Stimulated activated CD8-positive, alpha-beta memory T cell treated with anti-CD3 and anti-CD28 coated beads, Interleukin-7, amount 100 ng/mL, for 1 hour (primary cell): ENCODE measurements at places on chromosomes 6 and 20.

GRCh38 chr6:158041370-158041769, 59.7 kb downstream of the SYNJ2 start:
- no peak for DNase-seq

DNA sequence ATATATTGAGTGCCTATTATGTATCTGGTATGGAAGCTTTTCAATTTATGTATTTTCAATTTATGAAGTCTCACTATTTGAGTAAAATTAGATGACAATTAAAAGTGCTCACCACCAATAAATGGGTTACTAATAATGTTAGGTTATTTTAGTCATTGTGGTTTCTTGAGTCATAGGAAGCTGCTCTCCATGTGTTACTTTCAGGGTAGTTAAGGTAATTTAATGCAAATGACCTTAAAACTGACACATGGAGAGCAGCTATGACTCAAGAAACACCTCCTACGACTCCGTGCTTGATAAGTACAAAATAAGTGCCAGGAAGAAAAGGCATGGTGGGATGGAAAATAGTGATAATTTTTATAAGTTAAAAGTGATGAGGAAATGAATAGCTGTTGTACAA, 16.5 kb upstream of the TINAG start:
- no peak for DNase-seq

GRCh38 chr6:121884620-121885019, 449.2 kb downstream of the GJA1 start:
- no peak for DNase-seq

GRCh38 chr6:110287462-110288341, 70.4 kb downstream of the METTL24 start:
- DNase-seq = no peak

- no peak for DNase-seq
Measured at GRCh38 chr20:11853359-11853758, 64.3 kb upstream of the BTBD3 start.

GRCh38 chr20:49832632-49833327, 20.2 kb downstream of the SLC9A8 start:
- no peak for DNase-seq

DNA sequence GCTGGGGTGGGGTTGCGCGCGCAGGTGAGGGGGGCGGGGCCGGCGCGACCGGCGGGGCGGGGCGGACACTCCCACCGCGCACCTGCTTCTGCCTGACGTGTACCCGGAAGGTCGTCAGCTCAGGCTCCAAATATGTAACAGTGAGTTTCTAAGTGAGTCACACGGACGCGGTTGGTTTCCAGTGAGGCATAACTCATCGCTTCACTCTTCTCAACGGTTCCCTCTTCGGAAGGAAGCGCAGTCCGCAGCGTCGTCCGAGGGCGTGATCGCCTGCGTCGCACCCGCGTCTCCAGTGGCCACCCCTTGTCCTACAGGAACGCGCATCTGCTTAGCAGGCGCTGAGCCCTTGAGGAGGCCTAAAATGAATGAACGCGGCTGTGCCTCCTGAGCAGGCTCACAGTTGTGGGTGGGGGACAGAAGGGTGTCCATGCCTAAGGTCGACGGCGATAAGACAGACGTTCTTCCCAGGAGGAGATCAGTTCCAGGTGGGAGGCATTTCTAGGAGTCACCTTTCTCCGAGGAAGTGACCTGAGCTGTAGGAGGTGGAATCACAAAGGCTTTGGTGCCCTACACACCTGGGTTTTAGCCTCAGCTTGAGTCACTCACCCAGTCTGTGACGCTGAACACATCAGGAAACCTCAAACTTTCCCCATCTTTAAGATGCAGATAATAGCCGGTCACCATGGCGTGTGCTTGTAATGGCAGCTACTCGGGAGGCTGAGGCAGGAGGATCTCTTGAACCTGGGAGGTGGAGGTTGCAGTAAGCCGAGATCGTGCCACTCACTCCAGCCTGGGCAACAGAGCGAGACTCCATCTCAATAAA, 50.9 kb upstream of the EZR start:
- DNase-seq = peak; percentile 27

DNA sequence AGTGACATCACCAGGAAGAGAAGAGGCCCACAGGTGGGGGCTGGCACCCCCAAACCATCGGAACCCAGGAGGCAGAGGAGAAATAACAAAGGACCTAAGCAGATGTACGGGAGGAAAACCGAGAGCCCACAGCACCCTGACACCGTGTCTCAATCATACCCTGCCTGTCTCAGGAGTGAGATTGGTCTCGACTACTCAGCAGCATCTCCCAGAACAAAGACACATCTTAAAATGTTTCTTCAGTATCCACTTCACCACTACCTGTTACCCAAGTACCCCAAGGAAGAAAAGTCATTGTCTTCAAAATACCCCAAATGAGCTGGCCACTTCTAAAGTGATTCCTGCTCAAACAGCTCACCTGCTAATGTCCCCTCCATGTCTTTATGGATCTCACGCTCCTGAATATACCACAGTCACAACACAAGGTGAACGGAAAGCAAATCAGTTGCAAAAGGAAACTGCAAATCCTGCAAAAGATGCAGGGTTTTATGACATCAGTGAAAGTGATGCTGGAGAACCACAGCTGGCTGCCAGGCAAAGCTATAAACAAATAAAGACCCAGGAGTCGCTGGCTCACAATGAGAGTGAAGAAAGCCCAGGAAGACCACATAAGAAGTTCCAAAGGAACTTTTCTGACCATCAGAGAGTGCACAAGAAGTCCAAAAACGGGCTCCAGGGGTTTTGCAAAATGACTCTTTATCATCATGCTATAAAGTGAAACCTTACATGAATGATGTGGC, 44.1 kb downstream of the PREX1 start:
- no peak for DNase-seq

- no peak for DNase-seq
Measured at GRCh38 chr20:43238833-43239232, 49.1 kb upstream of the PTPRT start.

DNA sequence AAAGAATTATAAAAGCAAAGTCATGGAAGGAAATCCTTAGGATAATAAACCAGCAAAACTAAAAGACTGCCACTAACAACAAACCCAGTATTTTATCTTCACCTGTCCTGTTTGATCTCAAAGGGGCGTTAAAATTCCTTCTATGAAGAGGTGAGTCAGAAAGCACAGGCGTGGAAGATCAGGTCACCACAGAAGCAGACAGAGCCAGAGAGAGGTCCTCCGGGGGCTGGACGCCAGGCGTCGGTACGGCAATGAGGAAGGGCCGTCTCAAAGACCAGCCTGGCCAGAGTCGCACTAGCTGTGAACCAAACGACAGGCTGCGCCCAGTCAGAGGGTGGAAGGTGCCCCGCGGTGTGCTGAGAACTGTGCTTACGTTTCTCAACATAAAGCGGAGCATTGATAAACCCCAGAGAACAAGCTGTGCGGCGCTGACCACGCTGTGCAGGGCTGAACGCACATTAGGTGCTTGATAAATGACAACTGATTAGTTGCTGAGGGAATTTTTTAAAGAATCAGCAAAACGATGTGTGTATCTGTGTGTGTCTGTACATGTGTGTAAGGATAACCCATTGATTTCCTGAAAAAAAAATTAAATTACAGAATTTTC, 85.6 kb downstream of the RNASET2 start:
- DNase-seq = no peak

GRCh38 chr6:22250486-22250885, 46.4 kb downstream of the PRL start:
- DNase-seq = no peak

DNA sequence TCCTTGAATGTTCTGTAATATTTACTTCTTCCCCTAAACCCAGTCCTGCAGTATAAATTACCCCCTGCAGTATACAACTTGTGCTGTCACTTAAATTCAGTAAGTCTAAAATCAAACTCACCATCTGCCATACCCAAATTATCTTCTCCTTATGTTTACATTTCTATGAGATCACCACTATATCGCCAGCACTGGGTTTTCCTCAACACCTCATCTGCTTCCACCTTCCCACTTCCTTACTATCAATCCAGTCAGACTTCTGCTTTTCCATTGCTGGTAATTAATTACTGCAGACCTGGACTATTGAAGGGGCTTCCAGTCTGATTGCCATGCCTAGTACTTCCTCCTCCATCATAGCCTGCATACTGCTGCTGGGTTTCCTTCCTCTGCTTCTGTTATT, 15.2 kb downstream of the EFHC1 start:
- no peak for DNase-seq

- no peak for DNase-seq
Measured at GRCh38 chr6:436308-437036, 44.9 kb downstream of the IRF4 start.

- DNase-seq = no peak
Measured at GRCh38 chr6:41519745-41520699, 26.2 kb upstream of the FOXP4 start.

DNA sequence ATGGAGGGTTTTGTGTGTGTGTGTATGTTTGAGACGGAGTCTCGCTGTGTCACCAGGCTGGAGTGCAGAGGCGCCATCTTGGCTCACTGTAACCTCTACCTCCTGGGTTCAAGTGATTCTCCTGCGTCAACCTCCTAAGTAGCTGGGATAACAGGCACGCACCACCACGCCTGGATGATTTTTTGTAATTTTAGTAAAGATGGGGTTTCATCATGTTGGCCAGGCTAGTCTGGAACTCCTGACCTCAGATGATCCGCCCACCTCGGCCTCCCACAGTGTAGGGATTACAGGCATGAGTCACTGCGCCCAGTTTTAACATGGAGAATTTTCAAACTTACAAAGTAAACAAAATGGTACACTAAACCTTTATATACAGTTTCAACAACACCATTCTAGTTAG, 22.8 kb downstream of the AMD1 start:
- no peak for DNase-seq

DNA sequence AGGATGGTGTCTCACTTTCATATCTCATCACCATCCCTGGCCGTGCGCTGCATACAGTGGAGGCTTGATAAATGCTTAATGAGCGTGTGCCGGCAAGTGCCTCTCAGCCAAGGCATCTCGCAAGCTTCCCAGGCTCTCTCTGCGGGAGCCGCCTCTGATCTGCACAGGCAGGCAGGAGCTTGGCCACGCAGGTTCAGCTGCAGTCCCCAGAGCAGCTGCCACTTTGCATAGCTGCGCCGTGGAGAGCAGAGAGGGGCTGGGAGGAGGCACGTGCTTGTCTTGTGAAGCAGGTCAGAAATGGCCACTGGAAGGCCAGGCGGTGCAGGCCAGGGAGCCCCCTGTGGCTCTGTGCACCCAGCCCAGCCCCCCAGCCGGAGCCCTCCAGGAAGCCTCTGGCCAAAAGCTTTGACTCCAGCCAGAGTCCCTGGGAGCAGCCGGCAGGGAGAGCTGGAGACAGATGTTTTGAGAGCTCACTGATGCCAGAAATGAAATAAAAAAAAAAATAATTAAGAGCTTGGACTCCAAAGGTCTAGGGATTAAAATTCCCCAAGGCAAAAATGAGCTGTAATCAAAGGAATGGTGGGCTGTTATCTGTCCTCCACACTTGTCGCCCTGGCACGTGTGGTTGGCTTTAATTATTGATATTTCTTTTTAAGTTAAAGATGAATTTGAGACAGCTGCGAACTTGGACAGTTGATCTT, 377.0 kb downstream of the CDH4 start:
- no peak for DNase-seq

GRCh38 chr6:163319609-163320366, 94.7 kb upstream of the QKI start:
- no peak for DNase-seq

DNA sequence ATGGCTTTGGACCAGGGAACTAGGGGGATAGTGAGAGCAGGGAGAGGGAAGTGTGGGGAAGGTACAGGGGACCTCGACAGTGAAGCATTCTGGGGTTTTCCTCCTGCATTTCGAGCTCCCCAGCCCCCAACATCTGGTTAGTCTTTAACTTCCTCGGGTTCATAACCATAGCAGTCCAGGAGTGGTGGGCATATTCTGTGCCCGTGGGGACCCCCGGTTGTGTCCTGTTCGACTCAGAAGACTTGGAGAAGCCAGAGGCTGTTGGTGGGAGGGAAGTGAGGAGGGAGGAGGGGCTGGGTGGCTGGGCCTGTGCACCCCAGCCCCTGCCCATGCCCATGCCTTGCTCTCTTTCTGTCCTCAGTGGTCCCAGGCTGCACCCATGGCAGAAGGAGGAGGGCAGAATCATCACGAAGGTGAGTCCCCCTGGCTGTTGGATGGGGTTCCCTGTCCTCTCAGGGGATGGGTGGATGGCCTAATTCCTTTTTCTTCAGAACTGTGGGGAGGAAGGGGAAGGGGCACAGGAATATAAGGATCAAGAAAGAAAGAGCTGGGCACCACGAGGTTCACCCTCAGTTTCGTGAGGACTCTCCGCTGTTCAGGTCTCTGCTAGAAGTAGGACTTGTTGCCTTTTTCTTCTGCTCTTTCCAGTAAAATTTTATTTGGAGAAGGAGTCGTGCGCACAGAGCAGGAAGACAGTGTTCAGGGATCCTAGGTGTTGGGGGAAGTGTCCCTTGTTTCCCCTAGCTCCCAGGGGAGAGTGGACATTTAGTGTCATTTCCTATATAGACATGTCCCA, 4.2 kb downstream of the VEGFA start:
- no peak for DNase-seq

GRCh38 chr6:2110504-2110903, 134.9 kb downstream of the GMDS start:
- DNase-seq = no peak

GRCh38 chr6:161273752-161274487, at the start of gene AGPAT4:
Gene AGPAT4, minus strand, starts transcription at chr6:161274061. Its CDS starts 41,848 bp downstream, at chr6:161232213.
- peak; percentile 22 for DNase-seq

DNA sequence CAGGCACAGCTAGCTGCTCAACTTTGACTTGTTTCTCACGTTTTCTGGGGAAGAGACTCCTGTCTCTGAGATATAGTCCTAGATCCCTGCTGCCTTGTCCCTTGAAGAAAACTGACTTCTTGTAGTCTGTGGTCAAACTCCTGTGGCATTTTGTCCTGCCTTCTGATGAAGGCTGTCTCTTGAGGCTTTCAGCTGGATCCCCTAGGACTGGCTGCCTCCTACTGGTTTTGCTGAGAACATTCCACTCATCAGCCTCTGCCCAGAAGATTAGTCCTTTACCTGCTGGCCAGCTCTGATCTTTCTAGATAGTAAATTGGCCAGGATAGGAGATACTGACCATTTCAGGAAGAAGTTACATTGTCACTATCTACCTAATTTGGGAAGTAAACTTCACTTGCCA, 71.9 kb upstream of the CNR1 start:
- no peak for DNase-seq

DNA sequence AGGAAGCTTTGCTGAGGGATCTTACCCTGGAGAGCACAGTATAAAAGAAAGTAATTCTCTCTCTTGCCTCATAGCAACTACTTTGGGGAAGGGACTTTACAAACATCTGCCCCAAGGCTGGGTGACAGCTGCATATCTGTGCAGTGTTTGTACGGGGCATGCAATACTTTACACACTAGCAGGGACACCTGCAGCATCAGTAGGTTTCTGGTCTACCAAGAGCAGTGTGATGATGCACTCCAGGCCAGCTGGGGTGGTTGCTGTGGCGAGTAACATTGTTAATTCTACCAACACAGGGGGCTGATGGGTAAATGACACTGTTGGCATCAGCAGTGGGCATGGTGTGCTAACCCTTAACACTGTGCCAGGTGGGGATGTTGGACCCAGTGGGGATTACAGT, 48.0 kb downstream of the ADTRP start:
- no peak for DNase-seq

GRCh38 chr20:2688041-2688591, 4.5 kb upstream of the EBF4 start:
- peak; percentile 61 for DNase-seq
